ENCODE measurements at places on chromosomes 16 and 17.

- no peak for DNase-seq
Observed at GRCh38 chr16:67760206-67760955, 41.3 kb upstream of the GFOD2 start.

DNA sequence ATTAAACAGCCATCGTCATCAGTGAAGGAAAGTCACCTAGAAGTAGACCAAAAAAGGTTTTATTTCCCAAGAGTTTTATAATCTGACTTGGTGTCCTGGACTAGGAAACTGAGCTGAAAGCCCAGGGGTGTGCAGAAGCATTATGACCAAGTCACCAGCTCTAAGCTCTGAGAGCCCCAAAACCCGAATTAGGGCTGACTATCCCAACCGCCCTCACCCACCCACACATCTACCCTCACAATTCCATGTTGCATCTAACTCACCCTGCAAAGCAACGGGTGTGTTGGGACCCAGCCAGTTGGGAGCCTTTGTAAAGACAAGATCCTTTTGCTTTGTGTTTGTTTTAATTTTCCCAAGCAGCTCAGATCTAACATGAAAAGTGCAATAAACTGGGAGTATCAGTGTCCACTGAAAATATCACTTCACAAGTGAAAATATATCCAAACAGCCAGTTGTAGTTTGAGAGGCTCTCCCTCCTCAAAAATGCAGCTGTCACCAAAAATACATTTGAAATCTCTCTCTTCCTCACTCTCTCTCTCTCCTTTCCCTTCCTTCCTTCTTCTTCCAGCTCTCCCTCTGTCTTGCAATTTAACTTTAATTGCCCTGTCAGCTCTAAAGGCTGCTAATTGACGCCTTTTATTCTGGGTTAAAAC is 16.2 kb upstream of the NOG start:
- DNase-seq: no peak

DNA sequence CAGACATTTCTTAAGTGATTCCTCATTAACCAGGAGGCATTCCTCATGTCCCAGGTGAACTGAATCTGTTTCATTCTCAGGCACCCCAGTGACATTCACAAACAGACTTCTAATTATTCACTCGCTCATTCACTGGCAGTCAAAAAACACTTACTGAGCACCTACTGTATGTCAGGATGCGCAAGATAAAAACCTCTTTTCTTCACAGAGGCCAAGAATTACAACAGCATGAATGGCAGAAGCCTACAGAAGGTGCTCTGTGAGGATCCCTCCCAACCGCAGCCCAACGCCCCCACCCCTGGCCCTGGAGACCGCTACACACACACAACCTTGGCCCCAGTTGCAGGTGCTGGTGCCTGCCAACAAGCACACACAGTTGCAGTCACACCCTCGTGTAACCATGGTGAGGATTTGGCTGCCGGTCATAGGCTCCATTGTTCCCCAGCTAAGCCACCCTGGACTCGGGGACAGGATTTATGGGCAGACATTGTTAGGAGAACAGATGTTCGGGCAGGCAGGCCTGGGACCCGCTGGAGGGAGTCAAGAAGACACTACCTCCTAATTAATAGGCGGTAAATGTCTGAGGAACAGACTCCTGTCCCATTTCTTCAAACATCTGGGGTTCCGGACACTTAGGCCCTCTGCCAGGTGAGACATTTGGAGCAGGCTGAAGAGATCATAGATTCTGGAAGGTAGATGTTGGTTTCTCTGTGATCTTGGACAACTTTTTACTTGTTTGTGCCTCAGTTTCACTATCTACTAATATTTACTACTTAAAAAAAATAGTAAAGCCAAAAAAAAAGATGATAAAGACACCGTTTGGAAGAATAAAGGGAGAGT is 43.2 kb downstream of the CUEDC1 start:
- DNase-seq: no peak

GRCh38 chr17:57834146-57834741 is 15.6 kb downstream of the MRPS23 start:
- DNase-seq: peak; percentile 28

- no peak for DNase-seq
Observed at GRCh38 chr16:11316331-11317015, 28.8 kb upstream of the RMI2 start.

DNA sequence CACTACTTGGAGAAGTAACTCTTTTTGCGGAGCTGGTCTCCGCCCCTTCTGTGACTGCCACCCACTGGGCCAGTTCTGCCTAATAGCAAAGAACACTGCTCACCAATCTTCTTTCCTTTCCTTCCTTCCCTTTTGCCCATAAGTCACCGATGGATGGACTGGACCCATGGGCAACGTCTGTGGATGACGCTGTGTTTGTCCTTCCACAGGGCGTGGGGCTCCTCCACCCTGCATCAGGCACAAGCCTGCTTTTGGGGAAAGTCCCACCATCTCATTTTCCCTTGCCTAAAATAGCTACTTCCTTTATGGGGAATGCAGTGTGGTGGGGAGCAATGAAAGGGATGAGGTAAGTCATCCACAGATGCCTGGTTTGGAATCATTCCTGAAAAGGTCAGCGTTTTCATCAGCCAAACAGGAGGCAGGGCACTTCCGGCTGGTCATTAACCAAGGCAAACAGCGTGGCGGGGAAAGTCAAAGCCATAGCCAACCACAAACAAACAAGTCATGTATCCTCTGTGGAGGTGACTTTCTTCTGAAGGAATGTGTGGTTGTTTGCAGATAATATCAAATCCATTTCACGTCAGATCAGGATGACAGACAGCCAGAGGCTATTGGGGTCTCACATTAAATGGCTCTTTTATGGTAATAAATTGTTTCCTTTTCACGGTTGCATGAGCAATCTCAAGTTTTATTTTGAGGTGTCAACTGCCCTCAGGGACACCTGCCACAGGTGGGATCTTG is 30.7 kb upstream of the MED9 start:
- DNase-seq: no peak

DNA sequence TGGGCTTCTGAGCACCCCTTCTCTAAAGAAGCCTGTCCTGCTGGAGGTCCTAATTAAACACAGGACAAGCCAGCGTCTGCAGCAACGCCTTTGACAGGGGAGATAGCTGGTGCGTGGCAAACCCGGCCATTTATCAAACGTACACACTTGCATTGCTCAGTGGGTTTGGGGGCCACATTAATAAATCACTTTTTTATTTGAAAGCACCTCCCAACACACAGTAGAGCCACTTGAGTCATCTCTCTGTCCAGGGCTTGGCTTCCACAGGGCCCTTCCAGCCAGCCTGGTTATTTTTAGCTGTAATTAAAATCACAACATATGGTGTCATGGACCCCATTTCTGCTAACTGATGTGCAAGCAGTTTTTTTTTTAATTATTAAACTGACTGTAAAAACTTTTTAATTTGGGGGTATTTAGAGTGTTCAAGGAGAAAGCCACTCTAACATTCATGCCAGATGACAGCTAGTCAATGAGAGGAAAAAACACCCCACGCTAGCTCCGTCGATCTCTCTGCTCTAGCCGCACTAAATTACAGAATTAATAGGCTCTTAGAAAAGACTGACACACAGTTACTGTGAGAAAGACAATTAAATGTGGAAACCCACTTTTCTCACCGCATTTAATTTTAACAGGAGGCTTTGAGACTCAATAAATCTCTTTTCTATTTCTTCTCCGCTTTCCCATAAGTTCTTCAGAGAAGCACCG is 201.0 kb upstream of the WSCD1 start:
- DNase-seq: no peak

DNA sequence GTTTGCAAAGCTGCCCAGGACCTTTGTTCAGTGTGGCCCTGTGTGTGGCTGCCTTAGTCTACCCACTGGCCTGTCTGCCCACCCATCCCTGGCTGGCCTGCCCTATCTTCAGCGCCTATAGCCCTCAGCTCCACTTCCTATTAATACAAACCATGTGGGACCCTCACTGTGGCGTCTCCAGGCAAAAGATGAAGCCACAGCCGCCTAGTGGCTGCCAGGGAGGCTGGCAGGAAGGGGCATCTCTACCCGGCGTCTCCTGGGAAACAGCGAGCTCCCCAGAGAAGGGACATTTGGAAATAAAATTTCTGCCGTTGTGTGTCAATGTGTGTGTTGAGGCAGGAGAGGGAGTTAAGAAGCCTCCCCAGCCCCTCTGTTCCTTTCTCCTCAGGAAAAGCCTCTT is 31.5 kb downstream of the NEUROD2 start:
- no peak for DNase-seq

DNA sequence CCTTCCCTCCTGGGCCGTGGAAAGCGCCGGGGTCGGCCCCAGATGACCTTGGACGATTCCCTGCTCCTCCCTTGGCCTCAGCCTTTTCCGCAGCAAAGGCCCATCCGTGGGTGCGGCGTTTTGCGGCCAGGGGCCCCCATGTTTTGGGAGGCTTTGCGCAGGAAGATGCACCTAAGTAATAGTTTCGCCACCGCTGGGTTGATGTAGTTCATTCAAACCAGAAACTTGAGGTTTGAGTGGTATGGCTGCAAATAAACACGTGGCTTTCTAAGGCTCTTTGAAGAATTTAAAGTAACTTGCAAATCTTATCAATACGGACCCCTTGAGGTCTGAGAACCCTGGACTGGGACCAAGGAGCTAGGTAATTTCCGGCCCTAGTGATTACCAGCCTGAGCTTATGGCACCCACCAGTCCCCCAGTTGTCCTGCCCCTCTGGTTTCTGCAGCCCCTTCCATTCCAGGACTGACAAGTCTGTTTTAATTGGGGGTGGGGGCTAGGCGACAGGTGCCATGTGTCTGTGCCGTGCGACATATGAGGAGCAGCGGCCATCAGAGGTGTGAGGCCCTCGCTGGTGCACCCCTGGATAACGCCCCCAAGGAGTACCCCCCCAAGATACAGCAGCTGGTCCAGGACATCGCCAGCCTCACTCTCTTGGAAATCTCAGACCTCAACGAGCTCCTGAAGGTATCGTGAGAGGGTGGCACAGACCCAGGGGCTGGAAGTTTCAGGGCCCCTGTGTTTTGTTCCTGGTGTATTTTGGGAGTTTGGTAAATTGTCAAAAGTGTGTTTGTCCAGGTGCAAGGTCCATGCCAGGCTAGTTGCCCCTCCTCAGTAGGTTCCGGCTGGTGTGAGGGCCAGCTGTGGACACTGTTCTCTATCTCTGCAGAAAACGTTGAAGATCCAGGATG is 834 bp downstream of the MRPL12 start:
- peak; percentile 22 for DNase-seq

DNA sequence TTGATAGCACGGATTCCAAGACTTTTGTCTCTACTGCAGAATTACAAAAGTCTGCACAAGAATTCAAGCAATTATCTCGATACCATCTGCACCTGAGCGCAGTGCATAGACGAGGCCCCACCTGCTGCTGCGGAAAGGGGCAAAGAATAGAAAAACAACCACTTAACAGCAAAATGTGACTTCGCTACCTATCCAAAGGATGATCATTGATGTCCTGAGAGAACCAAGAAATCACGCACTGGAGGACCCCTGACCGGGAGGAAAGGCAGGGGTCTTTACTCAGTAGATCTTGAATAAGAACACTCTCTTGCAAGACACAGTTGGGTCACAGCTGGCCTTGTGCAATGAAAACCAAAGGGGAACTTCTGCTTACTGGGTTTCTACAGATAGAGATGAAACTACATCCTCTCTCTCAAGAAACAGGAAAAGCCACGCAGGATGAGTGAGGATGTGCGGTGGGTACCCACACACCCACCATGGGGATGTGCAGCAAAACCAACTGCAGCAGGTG is 147.4 kb upstream of the RPH3AL start:
- DNase-seq: peak; percentile 18

DNA sequence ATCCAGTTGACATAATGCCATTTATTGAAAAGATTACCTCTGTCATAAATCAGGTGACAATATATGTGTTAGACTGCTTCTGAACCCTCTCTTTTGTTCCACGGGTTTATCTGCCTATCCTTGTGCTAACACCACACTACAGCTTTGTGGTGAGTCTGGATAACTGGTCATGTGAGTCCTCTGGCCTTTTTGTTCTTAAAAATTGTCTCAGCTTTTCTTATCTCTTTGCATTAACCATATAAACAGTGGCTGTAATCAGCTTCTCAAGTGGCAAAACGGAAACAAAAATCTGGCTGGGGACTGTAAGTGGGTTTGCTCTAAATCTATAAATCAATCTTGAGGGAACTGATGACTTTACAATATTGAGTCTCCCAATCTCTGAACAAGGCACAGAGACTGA is 44.6 kb downstream of the STX8 start:
- DNase-seq: no peak

GRCh38 chr16:77732241-77732946 is 10.1 kb downstream of the NUDT7 start:
- DNase-seq: no peak

- peak; percentile 65 for DNase-seq
Observed at GRCh38 chr17:3892095-3892998, 506 bp downstream of the CAMKK1 start.

GRCh38 chr17:31692632-31693031 is 166.4 kb downstream of the COPRS start:
- DNase-seq: no peak

- DNase-seq: no peak
Observed at GRCh38 chr17:35293151-35293847, 50.4 kb downstream of the SLFN5 start.

DNA sequence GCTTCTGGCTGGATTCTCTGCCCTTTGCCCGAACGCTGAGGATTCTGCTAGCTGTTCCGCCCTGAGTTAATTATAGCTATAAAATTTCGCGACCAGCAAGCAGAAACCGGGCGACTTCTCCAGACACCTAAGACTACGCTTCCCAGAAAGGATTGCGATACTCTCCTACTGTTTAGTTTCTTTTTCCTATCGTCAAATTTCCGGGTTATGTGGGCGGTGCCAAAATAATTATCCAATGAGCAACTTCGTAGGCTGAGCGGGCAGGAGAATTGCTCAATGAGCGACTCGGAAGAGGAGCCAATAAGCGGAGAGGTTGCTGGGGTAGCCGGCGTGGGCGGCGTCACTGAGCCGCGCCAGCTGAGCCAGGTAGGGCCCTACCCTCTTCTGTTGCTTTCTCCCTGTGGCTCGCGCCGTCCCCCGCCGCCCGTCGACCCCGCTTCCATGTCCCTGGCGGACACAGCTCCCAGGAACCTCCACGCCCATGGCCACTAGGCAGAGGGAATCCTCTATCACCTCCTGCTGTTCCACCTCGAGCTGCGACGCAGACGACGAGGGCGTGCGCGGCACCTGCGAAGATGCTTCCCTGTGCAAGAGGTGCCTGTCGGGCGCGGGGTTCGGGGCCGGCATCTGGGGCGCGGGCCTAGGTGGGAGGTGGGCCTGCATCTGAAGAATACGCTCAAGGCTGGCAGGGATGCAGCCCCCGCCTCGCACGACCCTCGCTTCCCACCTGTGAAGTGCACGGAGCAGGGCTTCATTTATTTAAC is at the start of gene LCMT1:
Gene LCMT1, plus strand, starts transcription at position 340 of the 764 bp plus-strand sequence. Its CDS starts 142 bp downstream, at position 482.
- DNase-seq: peak; percentile 97
